ENCODE measurements at places on chromosomes 4 and X. TPM values are rescaled to one million over a fixed set of nuclear protein-coding genes. Genes with fewer than 3 reads are reported as not detected.
A peak's percentile ranks its signal among the peaks of the same experiment; 100 is the strongest.

- no peak for DNase-seq
These were observed 168.7 kb upstream of the TBC1D9 start for GRCh38 chr4:140924761-140925392.

H2BW2 gene
- not detected for total RNA-seq

CENPI gene
- total RNA-seq: 11.4 TPM

DNA sequence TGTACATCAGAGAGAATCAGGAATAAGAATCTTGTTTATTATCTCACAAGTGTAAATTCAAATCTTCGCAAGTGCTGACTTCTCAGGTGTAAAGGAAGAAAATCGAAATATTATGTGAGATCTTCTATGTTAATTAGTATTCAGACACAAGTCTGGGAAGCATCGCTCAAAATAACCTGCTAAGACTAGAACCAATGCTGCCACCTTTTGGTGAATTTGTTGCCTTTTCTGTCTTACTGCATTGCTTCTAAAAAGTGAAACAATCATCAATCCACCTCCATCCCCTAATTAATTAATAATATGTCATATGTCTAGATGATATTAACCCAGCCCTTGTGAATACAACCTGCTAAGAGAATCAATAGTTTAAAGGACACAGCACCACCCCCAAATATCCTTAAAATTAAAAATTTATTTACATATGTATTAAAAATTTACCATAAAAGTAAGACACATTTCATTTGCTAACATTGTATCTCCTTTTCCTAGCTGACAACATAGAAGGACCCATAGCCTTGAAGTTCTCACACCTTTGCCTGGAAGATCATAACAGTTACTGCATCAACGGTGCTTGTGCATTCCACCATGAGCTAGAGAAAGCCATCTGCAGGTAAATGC is 3.5 kb downstream of the EPGN start:
- DNase-seq: no peak

PLP1 gene
- not detected for total RNA-seq

KIT gene
- total RNA-seq: 0.17 TPM

- DNase-seq: no peak
These were observed 29.7 kb downstream of the EGF start for GRCh38 chr4:109942292-109942926.

HSD17B10 gene
- 158 TPM for total RNA-seq

DNA sequence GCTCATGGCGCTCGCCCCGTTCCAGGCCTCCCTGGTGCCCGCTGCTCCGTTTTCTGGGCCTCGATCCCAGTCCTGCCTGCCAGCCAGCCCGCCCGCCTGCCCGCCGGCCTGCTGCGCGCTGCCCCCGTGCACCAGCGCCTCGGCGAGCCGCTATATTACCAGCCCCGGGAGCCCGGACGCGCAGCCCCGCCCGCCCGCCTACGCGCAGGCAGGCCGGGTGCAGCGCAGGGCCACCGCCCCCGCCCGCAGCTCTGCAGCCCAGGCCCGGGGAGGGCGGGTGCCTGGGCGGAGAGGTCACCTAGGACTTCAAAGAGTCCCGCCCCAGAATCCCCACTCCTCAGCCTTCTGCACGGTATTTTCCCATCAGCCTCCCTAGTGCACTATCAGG is at the start of gene MAOB:
Gene MAOB (minus strand): TSS at position 157 of the 388 bp plus-strand sequence. CDS start 151 bp downstream, at position 6.
- DNase-seq: no peak

DNA sequence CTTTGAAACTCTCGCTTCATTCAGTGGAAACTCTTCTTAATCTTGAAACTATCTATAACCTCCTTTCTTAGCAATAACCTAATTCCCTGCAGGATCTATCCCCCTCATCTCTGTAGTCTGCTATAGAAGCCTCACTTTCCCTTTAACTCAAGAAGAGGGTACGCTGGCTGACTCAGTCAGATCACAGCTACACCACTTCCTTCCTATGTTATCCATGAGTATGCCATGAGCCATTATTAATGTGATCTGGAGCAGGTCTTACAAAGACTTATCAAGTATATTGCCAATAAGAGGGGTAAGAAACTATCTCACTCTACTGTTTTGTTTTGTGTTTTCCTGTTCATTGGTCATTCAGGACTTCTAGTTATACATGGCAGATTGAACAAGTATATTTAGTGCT is 165.3 kb downstream of the PJA1 start:
- DNase-seq: no peak

DNA sequence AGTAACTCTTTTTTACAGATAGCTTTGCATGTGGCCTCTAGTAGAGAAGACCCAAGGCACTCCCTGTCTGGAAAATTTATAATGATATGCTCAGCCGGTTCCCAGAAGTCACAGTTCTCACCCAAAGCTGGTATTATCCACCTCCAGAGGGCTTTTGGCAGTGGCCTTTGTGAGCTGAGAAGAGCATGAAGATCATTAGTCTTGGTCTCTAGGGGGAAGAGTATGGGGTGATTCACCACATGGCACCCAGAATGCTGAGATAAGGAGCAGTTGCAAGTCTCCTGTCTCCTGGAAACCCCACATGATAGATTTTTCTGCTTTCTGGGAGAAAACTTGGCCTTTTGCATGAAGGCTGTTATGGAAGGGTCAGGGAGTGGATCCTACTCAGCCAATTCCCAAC is 75.4 kb upstream of the PRPS1 start:
- no peak for DNase-seq

DNA sequence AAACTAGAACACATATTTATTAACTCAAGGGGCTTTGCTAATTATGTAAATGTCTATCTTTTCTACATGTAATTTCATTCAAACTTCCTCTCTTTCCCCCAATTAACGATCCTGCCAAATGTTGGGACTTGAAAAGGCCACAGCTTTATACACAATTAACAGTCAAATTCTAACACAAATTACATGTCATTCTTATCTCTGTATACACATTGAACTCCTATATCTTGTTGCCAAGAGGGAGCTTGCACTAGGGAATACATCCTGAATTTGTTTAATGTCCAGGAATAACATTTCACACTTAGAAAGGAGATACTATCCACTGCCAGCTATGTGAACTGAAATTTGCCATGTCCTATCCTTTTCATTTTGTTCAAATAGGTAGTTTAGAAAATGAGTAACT is 38.9 kb upstream of the MAB21L2 start:
- DNase-seq: no peak

- DNase-seq: no peak
These were observed 73.9 kb downstream of the LUZP4 start for GRCh38 chrX:115363372-115363771.

- DNase-seq: no peak
These were observed 33.6 kb upstream of the TBC1D9 start for GRCh38 chr4:140789759-140790158.

NPY1R gene
- total RNA-seq: not detected

DNA sequence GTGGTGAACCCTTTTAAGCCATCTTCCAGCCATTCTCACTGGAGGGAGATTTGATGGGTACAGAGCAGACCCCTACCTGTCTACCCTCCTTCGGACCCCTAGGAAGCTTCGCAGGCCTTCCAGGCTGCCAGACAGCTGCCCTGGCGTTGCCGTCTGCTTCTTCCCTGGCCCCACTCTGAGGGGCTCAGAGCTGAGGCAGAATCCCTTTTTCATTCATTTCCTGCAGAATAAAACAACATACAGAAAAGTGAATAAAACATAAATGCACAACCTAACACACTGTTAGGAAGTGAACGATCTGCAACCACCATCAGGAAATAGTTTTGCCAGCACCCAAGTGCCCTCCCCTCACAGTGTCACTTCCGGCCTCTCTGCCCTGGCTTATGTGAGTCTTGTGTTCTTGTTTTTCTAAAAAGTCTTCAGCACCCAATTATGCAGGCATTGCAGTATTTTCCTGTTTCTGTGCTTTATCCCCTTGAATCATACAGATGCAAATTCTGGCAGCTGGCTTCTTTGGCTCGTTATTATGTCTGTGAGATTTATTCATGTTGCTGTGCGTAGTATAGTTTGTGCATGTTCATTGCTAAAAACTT is 5.6 kb upstream of the ADD1 start:
- peak; percentile 65 for DNase-seq

IL3RA gene
- total RNA-seq: 5.3 TPM

Measured in activated T-helper 1 cell treated with anti-CD3 and anti-CD28 coated beads, Interleukin-12 subunit alpha, Interleukin-12 subunit beta, Interleukin-2, Interleukin-4 antibody, amounts not matched to agents 30 ng/mL and 10 ng/mL and 1 ng/mL, durations not matched to agents 14 hours and 24 hours and 36 hours (primary cell).